ENCODE measurements at places on chromosomes 12 and 14.

DNA sequence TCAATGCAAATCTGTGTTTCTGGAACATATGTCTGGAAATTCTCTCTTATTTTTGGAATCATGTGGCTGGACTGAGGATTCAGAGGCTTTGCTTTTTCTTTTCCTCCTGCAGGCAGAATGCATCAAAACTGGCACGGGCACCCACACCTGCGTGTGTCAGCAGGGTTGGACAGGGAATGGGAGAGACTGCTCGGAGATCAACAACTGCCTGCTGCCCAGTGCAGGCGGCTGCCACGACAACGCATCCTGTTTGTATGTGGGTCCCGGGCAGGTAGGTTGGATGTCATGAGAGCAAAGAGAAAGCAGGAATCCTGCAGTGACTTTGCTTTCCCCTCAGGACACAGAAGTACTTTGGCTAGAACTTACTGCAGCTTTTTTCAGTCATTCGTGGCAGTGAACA is 90.3 kb downstream of the STAB2 start:
- no peak overlapping the region for H3K4me3 ChIP-seq
- no peaks in the 10 kb centered on the region for H3K4me1 ChIP-seq
- H3K27me3 ChIP-seq: no peaks in the 10 kb centered on the region

- no peaks in the 10 kb centered on the region for H3K27me3 ChIP-seq
- no peak overlapping the region for H3K27ac ChIP-seq
- H3K36me3 ChIP-seq: no peaks in the 10 kb centered on the region
- H3K4me1 ChIP-seq: peaks cover 5% of the 10 kb centered on the region
- no peak overlapping the region for H3K4me3 ChIP-seq
Observed at GRCh38 chr14:83470959-83471695, 1937.5 kb upstream of the SEL1L start.

DNA sequence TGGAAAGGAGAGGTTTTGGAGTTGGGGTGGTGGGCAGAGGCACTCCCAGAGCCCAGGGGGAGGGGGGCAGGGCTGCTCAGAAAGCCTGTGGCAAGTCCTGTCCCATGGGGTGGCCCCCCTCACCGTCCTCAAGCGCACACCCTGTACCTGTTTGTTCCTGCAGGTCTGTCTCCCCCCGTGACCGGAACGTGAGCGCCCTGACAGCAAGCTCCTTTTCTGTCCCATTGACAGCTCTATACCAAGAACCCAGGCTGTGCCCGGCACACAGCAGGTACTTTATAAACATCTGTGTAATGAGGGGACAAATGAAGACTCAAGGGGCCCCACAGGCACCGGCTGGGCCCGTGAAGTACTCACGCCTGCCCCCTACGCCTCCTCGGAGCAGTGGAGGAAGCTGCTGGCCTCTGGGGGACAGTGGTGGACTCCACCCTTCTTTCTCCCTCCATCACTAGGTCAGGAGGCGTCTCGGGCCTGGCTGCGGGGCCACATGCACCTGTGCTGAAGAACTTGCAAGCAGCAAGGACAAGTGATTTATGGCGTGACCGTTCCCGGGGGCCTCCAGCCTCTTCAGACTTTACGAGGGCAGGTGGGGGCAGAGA is 65.8 kb downstream of the GALNT9 start:
- H3K27ac ChIP-seq: no peak overlapping the region
- H3K4me3 ChIP-seq: no peak overlapping the region
- H3K36me3 ChIP-seq: no peaks in the 10 kb centered on the region
- no peaks in the 10 kb centered on the region for H3K4me1 ChIP-seq

DNA sequence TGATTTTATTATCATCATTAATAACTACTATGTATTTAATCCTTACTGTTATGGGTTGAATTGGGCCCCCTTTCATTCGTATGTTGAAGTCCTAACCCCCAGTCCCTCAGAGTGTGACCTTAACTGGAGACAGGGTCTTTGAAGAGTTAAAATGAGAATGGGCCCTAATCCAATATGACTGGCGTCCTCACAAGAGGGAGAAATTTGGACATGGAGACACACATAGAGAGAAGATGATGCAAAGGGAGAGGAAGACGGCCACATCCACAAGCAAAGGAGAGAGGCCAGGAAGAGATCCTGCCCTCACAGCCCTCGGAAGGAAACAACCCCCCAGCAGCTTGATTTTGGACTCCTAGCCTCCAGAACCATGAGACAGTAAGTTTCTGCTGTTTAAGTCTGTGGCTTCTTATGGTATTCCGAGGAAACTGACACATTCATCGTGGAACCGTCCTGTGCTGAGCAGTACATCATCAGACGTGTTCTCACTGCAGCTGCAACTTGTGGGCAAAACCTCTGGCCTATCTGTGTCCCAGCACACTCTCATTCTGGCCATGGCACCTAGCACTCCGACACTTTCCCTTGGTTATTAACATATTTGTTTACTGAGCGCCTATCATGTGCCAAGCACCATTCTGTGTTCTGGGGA is 127.6 kb downstream of the SLC38A6 start:
- H3K27me3 ChIP-seq: no peaks in the 10 kb centered on the region
- no peak overlapping the region for H3K4me3 ChIP-seq
- DNase-seq: no peak
- H3K27ac ChIP-seq: no peak overlapping the region

DNA sequence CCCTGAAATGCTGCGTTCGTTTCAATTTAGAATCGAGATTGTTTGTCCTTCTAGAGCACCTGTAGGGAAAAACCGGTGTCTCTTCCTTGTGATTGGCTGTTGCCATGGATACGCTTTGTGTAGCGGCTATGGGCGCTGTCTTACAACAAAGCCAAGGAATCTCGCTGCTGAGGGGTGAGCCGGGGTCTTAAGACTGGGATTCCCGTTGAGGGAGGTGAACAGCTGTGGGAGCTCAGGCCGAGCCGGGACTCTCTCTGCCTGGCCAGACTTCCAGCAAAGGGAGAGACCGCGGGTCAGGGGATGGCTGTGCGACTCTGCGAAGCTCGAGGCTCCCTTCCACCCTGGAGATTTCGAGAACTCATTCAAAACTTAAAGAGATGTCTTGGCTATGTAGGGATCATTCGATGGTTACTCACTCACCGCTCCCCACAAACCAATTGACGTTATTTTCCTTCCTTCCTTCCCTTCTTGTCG is at the start of the genes LRRIQ1 and TSPAN19:
Gene LRRIQ1, plus strand, starts transcription at position 118 of the 474 bp plus-strand sequence. CDS start 1,826 bp downstream, outside the sequence.
Gene TSPAN19, minus strand, starts transcription at position 44 of the 474 bp plus-strand sequence. CDS start 6,331 bp downstream, outside the sequence.
- peak within 1 kb of the TSS; percentile 96 for H3K27ac ChIP-seq
- H3K4me3 ChIP-seq: peak within 1 kb of the TSS; percentile 90
- H3K27me3 ChIP-seq: peaks cover 45% of the 10 kb centered on the region
- no peaks in the 10 kb centered on the region for H3K36me3 ChIP-seq
- peak; percentile 52 for DNase-seq
- H3K4me1 ChIP-seq: peaks cover 10% of the 10 kb centered on the region

DNA sequence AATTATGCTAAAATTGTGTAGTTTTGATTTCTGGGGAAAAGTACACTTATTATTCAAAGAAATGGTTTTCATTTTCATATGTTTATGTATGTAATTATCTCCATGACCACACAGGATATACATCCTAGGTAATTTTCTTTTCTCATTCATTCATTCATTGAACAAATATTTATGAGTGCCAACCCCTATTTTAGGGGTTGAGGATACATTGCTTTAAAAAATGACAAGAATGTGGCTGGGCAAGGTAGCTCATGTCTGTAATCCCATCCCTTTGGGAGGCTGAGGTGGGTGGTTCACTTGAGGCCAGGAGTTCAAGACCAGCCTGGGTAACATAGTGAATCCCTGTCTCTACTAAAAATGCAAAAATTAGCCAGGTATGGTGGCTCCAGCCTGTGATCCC is 40.9 kb downstream of the SGPP1 start:
- no peak for DNase-seq
- H3K4me1 ChIP-seq: no peaks in the 10 kb centered on the region
- H3K4me3 ChIP-seq: no peak overlapping the region
- H3K36me3 ChIP-seq: peaks cover 8% of the 10 kb centered on the region

DNA sequence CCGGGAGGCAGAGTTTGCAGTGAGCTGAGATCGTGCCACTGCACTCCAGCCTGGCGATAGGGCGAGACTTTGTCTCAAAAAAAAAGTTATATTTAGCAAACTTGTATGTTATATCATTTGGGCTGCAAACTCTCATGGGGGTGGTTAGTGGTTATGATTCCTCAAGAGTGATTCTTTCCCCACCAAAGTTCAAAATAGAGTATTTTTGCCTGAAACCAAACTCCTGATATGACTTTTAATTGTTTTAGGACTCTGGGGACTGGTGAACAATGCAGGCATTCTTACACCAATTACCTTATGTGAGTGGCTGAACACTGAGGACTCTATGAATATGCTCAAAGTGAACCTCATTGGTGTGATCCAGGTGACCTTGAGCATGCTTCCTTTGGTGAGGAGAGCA is 18.6 kb downstream of the HSD17B6 start:
- H3K4me3 ChIP-seq: no peak overlapping the region
- H3K27ac ChIP-seq: no peak overlapping the region
- peaks cover 4% of the 10 kb centered on the region for H3K4me1 ChIP-seq
- peaks cover 11% of the 10 kb centered on the region for H3K36me3 ChIP-seq
- no peak for DNase-seq
- H3K27me3 ChIP-seq: no peaks in the 10 kb centered on the region

- no peak overlapping the region for H3K27ac ChIP-seq
- no peak for DNase-seq
- H3K36me3 ChIP-seq: no peaks in the 10 kb centered on the region
- H3K27me3 ChIP-seq: no peaks in the 10 kb centered on the region
Observed at GRCh38 chr12:76568130-76568529, 8.6 kb upstream of the OSBPL8 start.

- no peak overlapping the region for H3K27ac ChIP-seq
- no peaks in the 10 kb centered on the region for H3K4me1 ChIP-seq
- H3K27me3 ChIP-seq: no peaks in the 10 kb centered on the region
- no peak for DNase-seq
Observed at GRCh38 chr14:104876251-104876699, 11.2 kb downstream of the CEP170B start.

- no peak overlapping the region for H3K27ac ChIP-seq
- DNase-seq: peak; percentile 59
- H3K36me3 ChIP-seq: no peaks in the 10 kb centered on the region
- peaks cover 29% of the 10 kb centered on the region for H3K4me1 ChIP-seq
- H3K27me3 ChIP-seq: peaks cover 33% of the 10 kb centered on the region
- peak overlapping the region; percentile 78 for H3K4me3 ChIP-seq
Observed at GRCh38 chr12:1662761-1663439, 28.0 kb upstream of the ADIPOR2 start.
